ENCODE measurements at places on chromosomes 7 and 10. TPM values are rescaled to one million over a fixed set of nuclear protein-coding genes. Genes with fewer than 3 reads are reported as not detected.

DNA sequence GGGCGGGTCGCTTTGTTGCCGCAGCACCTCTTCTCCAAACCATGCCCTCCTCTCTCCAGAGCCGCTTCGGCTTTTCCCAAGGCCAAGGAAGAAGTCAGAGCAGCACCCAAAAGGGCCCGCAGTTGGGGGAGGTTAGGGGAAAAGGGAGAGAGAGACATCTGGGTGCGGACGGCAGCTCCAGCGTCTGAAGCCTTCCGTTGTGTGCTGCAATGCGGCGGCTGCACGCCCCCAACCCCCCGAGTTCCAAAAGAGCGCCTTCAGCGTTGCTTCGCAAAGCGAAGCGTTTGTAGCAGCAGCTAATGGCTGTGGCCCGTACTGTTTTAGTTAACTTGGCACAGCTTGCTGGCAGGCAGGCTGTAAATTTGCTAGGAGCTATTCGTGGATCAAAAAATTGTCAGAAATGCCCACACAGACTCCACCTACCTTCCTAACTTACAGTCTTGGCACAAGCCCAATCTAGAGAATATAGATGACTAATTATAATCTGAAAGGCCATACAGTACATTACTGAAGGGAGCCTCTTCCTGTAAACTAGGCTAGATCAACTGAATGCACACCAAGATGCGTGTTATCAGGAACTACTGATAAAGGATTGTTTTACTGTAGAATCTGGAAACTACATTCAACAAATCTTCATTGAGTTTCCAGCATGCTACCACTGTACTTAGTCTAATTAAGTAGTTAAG lies 1.1 kb upstream of the KBTBD2 start:
- peak; percentile 66 for DNase-seq

GRCh38 chr7:6148724-6149360 lies 117.7 kb downstream of the ANKRD61 start:
- no peak for DNase-seq

DNA sequence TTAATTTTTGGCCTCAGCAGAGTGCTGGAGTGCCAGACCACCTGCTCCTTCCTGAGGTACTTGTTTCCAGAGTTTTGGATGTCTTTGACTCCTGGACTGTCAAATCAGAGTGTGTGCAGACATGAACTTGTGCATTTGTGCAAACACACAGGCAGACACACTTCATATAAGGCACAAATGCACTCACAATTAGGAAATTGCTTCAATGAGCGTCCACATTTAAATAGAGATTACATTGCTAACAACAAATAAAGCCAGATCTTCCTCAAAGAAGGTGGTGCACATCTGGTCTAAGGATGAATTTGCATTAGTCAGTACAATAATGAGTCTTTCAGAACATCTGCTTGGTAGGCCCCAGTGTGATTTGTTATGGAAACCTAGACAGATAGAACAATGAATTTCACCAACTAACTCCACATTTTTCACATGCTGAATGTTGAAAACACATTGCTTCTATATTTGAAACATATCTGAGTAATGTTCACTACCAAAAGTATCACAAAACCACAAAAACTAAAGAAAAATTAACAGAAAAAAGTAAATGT lies 266.7 kb upstream of the INHBA start:
- no peak for DNase-seq

Gene FKBP6
- not detected for total RNA-seq

Gene TRIP6
- total RNA-seq, result 62.6 TPM

GRCh38 chr7:129169686-129170440 lies 18.6 kb upstream of the SMO start:
- no peak for DNase-seq

GRCh38 chr7:36521911-36522310 lies 132.2 kb downstream of the ANLN start:
- no peak for DNase-seq

- DNase-seq, result no peak
Observed at GRCh38 chr10:76993213-76993612, 644.4 kb downstream of the KCNMA1 start.

DNA sequence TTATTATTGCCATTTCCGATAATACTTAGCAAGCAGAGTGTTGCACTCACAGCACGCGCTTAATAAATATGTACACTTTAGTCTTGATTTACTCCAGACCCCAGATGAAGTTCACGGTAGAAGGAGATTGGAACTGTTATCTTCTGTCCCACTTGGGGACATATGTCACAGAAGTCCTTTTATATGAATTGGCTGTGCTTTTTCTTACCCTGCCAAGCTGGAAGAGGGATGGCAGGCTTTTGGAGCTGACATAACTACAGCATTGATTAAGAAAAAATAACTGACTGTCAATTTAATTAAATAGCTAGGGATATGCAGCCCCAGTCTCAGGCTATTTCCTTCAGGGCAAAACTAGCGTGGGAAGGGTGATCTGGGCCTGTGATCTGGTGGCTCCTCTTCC lies 182.2 kb downstream of the SH2D4B start:
- no peak for DNase-seq

Gene MSMB
- total RNA-seq, result not detected

- no peak for DNase-seq
Observed at GRCh38 chr7:117163101-117163500, 159.8 kb downstream of the WNT2 start.

GRCh38 chr7:15905251-15906040 lies 219.0 kb upstream of the MEOX2 start:
- no peak for DNase-seq

GRCh38 chr7:156954941-156955340 lies 5.4 kb downstream of the NOM1 start:
- no peak for DNase-seq

- no peak for DNase-seq
Observed at GRCh38 chr7:55309040-55309991, 55.8 kb upstream of the LANCL2 start.

Gene ITIH2
- total RNA-seq, result not detected

DNA sequence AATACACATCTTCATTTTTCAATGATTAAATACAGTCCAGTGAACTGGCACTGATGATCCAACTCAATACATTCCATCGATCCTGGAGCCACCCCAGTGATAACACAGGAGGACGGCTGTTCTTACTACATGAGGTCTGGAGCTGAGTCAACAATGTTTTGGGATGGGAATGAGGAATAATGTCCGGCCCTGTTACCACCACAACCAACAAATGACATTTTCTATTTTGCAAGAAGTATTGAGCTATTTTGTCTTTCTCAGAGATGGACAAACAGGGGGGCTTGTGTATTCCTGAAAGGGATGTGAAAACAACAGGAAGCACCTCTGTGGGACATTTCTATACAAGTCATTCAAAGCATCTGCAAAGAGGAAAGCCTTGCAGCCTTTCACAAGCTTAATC lies 249.2 kb downstream of the PARD3 start:
- DNase-seq, result no peak

Gene OPN1SW
- not detected for total RNA-seq

- DNase-seq, result no peak
Observed at GRCh38 chr10:22436526-22436892, 91.2 kb downstream of the SPAG6 start.

GRCh38 chr10:22246680-22247391 lies 29.0 kb upstream of the EBLN1 start:
- no peak for DNase-seq

Gene VAX1
- not detected for total RNA-seq

DNA sequence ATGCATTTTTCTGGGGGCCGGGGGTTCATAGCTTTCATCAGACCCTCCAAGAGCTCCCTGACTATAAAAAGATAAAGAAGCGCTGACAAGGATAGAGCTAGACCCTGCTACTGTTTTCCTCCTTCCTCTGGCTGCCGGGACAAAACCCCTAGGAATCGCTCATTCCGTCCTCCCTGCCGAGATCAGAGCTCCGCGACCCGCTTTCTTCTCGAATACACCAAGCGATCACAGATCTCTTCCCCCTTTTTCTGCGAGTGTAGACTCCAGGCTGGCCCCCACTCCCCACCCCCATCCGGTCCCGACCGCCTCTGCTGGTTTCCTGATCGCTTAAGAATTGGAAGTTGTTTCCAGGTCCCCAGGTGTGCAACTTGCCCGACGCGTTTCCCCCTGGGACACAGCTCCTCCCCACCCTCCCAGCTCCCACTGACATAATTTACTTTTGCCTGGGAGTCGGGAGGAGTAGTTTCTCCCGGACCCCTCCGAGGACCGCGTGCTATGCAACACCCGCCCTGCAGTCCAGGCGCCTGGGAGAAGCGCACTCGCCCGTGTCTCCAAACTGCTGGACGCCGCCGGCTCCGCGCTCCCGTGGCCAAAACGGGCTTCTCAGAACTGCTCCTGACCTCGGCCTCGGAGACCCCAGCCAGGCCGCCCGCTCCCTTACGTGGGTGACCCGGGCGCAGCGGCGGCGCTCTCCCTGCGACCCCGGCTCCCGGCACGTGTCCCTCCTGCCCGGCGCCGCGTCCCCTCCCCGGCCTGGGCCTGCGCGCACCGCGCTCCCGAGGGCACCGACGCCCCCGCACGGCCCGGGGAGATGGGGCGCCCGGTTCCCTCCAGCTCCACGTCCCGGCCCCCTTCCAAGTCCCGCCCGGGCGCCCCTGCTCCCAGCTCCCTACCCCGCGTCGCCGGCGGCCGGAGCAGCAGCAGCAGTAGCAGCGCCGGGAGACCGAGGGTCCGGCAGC lies 552 bp downstream of the IL15RA start:
- DNase-seq, result no peak

- DNase-seq, result no peak
Observed at GRCh38 chr7:40763319-40764287, 628.8 kb downstream of the SUGCT start.

GRCh38 chr10:112949875-112950507 lies at the start of gene TCF7L2:
TSS of gene TCF7L2 (plus strand) at chr10:112950247. CDS start at chr10:112950757, 510 bp downstream.
- peak; percentile 97 for DNase-seq

DNA sequence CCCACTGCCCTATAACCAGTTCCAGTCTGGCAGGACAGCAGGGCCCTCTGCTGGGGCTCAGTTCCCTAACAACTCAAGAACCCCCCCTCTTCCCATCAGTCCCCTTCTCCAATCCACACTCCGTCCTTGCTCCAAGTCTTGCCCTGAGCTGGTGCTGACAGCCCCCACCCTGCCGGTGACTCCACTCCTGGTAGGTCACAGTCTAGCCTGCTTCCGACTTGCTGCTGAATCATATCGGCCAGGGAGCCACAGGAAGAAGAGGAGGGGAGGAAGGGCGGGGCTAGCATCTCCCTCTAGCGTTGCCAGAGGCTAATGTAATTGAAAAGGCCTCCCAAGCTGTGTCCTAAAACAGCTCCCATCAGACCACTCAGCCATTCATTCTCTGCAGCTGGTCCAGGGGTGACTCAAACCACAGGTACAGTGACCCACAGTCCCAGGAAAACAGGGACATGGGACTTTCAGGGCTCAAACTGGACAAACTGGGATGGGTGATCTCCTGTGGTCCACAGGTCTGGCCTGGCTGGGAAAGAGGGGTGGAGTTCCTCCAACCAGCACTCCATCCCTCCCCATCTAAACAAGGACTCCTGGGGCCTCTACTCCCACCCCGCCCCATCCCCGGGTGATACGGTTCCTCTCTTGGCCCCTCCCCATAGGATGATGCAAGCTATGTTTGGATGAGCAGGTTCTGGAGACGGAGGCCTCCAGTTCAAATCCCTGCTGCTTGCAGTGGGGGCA lies 158.8 kb downstream of the SH3PXD2A start:
- peak; percentile 80 for DNase-seq

Gene FGFR2
- 10.8 TPM for total RNA-seq

GRCh38 chr7:63114371-63114985 lies 884.2 kb upstream of the ZNF722 start:
- no peak for DNase-seq

Gene TES
- total RNA-seq, result 32.3 TPM

Gene PDK4
- total RNA-seq, result 61.9 TPM

Gene MINDY4
- 15.6 TPM for total RNA-seq

- DNase-seq, result no peak
Observed at GRCh38 chr7:42945821-42946626, 13.8 kb downstream of the MRPL32 start.

Gene RBP4
- total RNA-seq, result 42.7 TPM

DNA sequence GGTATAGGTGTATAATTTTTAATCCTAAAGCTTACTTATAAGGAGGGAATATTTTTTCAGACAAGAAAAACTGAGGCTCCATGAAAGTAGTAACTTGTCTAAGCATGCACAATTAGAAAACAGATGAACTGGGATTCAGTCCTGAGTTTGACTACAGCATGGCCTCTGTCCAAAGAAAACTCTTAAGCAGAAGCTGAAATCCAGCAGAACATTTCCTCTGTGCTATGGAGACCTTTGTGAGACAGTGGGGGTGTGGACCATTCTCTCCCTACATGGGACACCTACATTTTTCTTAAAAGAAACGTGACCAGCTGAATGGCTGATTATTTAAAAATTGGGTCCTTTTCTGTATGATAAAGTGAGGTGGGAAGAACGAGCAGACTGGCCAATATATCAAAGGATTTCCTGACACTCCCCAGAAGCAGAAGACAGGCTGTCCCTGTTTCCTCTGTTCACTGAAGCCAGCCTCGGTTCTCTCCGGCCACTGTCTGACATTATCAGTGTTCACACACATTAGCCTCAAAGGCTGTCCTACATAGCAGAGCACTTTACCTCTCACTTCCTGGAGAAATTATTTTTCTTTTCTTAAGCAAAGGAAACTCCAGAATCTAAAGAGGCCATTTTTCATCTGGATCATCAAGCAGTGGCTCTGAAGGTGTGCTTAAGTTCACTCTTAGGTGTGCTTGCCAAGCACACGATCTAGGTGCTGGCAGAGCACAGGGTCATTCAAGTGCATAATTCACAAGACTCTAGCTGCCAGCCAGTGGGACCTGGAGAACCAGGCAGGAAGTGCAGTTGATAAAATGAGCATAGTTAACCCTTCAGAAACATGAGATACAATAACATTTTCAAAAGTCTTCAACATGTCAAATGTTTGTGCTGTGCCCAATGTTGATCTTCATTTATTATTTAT lies 40.4 kb upstream of the KIAA1217 start:
- DNase-seq, result no peak

Gene TMEM229A
- 0.27 TPM for total RNA-seq

Gene HPSE2
- total RNA-seq, result 1.7 TPM

- no peak for DNase-seq
Observed at GRCh38 chr7:145645135-145645515, 471.5 kb upstream of the CNTNAP2 start.

Gene SLC13A1
- total RNA-seq, result not detected

- DNase-seq, result no peak
Observed at GRCh38 chr7:27647046-27647445, 15.6 kb downstream of the HIBADH start.

- no peak for DNase-seq
Observed at GRCh38 chr7:74615933-74616780, 41.4 kb upstream of the GTF2I start.

- no peak for DNase-seq
Observed at GRCh38 chr7:157565201-157565626, 228.4 kb downstream of the DNAJB6 start.

Gene ASZ1
- total RNA-seq, result not detected

DNA sequence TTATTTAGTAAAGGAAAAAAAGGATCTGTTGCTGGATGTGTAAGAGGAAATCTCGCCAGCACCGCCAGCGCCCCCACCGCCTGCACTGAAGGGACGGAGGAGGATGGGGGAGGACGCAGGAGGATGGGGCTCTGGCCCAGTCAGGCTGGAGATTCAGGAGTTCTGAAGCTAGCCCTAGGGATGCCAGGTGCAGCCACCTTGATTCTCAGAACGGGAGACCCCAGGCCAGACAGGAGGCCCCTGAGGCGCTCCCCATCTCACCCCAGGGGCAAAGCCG lies 1.3 kb downstream of the CAMK2B start:
- DNase-seq, result no peak

Measured in sciatic nerve (tissue), 2 donors.